ENCODE measurements at places on chromosomes 1 and 21. TPM values are rescaled to one million over a fixed set of nuclear protein-coding genes. Genes with fewer than 3 reads are reported as not detected.

- H3K27ac ChIP-seq: peak within 1 kb of the TSS; percentile 96
- H3K36me3 ChIP-seq: no peaks in the 10 kb centered on the region
- peak; percentile 82 for DNase-seq
- no peaks in the 10 kb centered on the region for H3K27me3 ChIP-seq
Measured at GRCh38 chr1:167936930-167937708, at the start of gene MPC2. Gene MPC2, minus strand, starts transcription at chr1:167937072. Its CDS starts 1,231 bp downstream, at chr1:167935841.

Gene RSBN1
- 19.2 TPM for total RNA-seq

Gene LIPI
- not detected for total RNA-seq

Gene SPATA46
- total RNA-seq: not detected

DNA sequence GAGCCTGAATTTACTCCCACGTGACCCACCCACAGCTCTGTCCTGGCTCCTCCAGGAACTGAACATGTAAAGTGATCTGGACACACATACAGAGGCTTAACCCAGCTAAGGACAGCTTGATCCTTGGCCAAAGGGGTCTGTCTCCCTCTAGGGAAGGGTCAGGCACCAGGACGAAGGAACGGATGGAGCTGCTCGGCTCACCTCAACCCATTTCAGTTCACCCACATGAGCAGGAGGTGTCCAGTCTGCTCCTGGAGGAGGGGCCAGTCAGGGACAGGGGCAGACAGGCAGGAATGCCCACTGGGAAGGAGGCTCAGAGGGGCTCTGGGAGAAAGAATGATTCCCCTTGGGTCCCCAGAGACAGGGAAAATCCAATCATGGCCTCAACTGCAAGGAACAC lies 567.2 kb downstream of the PTPRU start:
- H3K4me1 ChIP-seq: no peaks in the 10 kb centered on the region
- H3K4me3 ChIP-seq: no peak overlapping the region
- DNase-seq: no peak
- no peak overlapping the region for H3K27ac ChIP-seq
- H3K27me3 ChIP-seq: no peaks in the 10 kb centered on the region
